MM.1S (cell line): ENCODE measurements at places on chromosomes 11 and 22.

DNA sequence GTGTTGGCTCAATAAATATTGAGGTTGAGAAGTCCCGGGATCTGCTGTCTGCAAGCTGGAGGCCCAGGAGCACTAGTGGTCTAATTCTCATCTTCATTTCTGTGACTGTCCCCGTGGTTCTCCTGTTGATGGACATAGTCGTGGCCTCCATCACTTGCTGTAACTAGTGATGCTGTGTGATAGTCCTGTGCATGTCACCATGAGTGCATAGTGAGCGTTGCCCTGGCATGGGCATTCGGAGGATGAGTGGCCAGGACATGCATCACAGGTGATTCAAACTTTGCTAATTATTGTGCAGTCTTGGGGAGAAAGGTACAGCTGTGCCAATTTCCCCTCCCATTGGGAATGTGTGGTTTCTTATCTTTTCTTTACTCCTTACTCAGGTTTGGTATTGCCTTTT lies 902.2 kb downstream of the BRD1 start:
- no peak for DNase-seq

GRCh38 chr22:27388090-27388600 lies 413.4 kb downstream of the MN1 start:
- DNase-seq = no peak

DNA sequence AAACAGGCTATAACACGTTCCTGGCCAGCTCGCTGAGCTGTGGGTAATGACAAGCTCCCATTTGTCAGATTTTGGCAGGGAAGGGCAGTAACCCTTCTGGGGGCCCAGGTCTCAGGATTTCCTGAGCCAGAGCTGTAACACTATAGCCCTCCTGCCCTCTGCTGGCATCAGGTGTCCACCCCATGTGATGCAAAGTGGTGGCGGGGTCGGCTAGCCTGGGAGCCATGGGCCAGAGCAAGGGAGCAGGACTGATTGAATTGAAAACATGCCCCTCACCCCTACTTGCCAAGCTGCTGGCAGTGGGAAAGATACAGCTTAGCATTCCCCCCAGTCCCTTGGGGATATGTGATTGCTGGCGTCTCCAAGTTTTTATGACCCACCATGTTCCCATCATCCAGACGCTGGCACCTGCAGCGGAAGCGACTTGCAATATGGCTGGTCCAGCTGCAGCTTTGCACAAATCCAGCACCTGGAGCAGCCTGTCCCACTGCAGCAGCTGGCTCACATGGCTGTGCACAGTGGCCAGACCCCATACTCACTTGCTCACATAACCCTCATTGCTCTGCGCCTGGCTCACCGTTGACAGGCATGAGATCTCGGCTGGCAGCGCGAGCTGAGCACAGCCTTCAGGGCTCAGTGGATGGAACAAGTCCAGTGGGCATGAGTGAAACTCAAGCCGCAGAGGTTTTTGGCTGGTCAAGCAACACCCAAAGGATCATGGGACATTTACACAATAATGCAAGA lies 1147.8 kb downstream of the JRKL start:
- DNase-seq = no peak

GRCh38 chr22:37684803-37685615 lies 1.1 kb upstream of the NOL12 start:
- DNase-seq = peak; percentile 40

- peak; percentile 56 for DNase-seq
Observed at GRCh38 chr22:50620593-50621355, 7.2 kb downstream of the ARSA start.
